Right renal pelvis (tissue), 4 donors: ENCODE measurements at places on chromosomes 12 and 14. TPM values are rescaled to one million over a fixed set of nuclear protein-coding genes. Genes with fewer than 3 reads are reported as not detected.

GRCh38 chr14:102473559-102473958 lies 36.0 kb downstream of the ANKRD9 start:
- no peak for DNase-seq

- DNase-seq: no peak
These were observed 46.3 kb downstream of the NTS start for GRCh38 chr12:85920324-85920947.

- DNase-seq: no peak
These were observed 158.1 kb downstream of the FLRT2 start for GRCh38 chr14:85688006-85688405.

- DNase-seq: no peak
These were observed 252.4 kb downstream of the ITPR2 start for GRCh38 chr12:26580619-26581018.

DNA sequence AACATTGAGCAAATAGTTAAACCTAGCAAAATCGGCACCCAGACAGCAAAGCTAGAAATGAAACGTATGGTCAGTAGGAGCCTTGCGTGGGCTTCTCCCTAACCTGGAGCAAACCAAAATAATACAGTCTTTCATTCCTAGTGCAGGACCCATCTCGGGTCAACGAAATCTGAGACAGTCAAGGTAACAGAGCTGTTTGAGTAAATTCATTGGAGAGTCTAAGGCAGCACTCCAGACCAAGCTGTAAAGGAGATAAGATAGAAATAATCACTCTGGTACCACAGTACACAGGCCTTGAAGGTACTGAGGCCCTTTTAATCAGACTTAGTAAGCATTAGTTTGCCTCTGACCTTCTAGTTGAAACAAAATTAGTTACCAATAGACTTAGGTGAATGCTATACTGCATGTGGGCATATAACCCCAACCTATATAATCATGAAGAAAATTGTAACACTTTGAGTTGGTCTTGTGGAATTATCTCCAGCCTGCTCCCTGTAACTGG lies 54.4 kb upstream of the BICD1 start:
- DNase-seq: no peak

The PTPRO gene
- 277 TPM for polyA plus RNA-seq
